CD4-positive, alpha-beta memory T cell (primary cell): ENCODE measurements at places on chromosomes 16 and 17.

DNA sequence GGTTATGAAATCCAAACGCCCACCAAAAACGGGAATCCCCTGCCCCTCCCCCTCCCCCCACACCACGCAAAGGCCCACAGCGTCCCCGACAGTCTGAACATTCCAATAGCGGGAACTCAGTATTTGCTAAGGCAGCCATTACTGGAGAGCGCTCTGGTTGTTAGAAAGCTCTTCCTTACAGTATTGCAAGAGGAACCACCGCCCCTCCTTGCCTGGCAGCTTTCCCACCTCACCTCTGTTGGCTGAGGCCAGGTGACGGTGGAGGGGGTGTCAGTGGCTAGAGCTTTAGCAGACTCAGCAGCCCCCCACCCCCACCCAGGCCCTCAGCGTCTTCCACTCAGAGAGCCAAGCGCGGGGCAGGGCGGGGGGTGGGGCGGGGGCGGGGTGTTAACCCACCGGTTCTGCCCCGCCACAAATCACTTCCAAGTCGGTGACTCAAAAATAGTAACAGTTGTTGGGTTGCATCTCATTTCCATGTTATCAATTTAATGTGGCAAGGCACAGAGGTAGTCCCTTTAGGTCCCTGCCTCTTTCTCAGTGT is 2.2 kb upstream of the PLEKHH3 start:
- DNase-seq, result no peak

GRCh38 chr16:79839466-79840341 is 239.2 kb upstream of the MAF start:
- DNase-seq, result no peak

GRCh38 chr17:42720996-42721583 is 23.8 kb downstream of the EZH1 start:
- DNase-seq, result peak; percentile 65

- no peak for DNase-seq
Observed at GRCh38 chr17:61510991-61511390, 58.8 kb downstream of the TBX4 start.

GRCh38 chr16:69593751-69594255 is 28.0 kb downstream of the NFAT5 start:
- no peak for DNase-seq

- no peak for DNase-seq
Observed at GRCh38 chr17:68482576-68483041, 25.3 kb upstream of the WIPI1 start.

DNA sequence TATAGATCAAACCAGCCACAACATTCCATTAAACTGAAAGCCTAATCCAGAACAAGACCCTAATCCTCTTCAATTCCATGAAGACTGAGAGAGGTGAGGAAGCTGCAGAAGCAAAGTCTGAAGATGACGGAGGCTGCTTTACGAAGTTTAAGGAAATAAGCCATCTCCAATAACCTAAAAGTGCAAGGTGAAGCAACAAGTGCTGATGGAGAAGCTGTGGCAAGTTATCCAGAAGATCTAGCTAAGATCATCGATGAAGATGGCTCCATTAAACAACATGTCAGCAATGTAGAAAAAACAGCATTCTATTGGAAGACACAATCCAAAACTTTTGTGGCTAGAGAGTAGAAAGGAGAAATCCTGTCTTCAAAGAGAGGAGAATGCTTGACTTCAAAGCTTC is 69.6 kb downstream of the KANSL1 start:
- DNase-seq, result no peak

DNA sequence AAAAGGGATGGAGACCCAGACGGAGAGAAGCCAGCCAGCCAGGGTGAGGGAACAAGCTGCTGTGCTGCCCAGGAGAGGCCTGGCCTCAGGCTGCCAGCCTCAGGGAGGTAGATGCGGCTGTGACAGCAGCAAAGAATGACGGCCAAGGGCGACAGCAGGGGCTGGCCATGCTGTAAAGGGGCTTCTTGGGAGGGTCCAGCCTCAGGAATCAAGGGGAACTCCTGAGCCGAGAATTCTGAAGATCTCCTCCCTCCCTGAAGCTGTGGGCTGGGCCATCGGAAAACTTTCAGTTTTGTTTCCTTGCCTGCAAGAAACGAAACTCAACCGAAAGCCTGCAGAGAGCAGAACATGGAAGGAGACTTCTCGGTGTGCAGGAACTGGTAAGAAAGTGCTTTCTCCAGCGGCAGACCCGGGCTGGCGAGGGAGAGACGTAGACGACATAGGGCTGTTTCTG is at the start of gene XAF1:
Gene XAF1 (plus strand): TSS at position 316 of the 454 bp plus-strand sequence. CDS start 33 bp downstream, at position 349.
- peak; percentile 76 for DNase-seq

GRCh38 chr17:61561354-61561753 is 29.7 kb downstream of the NACA2 start:
- DNase-seq, result no peak

DNA sequence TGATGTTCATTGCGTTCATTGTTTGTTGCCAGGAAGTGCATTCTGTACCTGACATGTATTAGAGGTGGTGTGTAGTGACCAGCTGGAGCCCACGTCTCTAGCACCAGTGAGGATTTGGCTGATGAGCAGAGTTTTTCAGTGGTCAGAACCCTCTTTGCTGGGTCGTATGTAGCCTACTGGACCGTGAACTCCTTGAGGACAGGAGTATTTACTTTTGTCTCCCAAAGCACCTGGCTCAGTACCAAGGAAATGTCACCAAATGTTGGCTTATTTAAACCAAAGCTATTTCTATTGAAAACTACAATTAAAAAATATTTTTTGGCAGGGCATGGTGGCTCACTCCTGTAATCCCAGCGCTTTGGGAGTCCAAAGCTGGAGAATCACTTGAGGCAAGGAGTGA is 262.7 kb downstream of the SNX29 start:
- DNase-seq, result no peak

DNA sequence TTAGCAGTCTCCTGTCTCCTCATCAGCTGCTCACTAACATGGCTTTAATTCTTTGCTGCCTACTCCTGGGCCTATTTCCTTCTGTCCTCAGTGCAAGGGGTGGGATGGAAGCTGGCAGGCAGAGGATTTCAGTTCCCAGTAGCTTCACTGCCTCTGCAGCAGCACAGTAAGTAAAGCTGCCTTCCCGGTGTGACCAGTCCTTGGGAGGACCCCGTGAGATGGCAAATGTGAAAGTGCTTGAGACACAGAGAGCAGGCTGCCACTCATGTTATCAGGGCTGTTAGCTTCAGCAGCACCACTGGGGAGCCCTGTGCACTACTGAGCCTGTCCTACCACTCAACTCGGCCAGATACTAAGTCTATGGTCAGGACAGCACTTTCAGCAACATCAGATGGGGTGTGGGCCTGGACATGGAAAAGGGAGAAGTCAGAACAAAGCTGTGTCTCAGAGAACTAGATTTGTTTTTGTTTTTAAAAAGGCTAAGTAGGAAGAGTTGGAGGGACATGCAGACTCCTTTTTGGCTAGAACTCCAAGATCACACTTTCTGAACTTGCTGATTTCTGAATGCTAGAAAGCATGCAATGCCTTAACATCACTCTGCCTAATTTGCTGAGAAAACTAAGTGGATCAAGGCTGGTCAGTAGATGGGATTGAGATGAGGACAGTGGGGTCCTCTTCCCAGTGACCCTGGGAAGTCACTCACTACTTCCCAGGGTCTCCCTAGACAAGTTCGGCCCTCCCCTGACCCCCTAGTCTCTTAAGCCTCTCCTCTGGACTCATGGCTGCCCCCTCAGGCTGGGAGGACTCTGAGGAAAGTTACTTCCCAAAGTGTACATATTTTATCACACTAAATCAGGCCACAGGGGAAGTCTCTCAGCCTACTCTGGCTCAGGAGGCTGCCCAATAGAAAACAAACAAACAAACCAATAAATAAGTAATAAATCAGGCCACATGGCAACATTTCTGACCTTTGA is 1.1 kb downstream of the ACSF2 start:
- peak; percentile 15 for DNase-seq

- peak; percentile 25 for DNase-seq
Observed at GRCh38 chr17:7413346-7413985, 5.8 kb downstream of the NLGN2 start.

- DNase-seq, result no peak
Observed at GRCh38 chr16:47065766-47066688, 77.7 kb downstream of the NETO2 start.

GRCh38 chr17:11642655-11643054 is 44.4 kb downstream of the DNAH9 start:
- DNase-seq, result no peak

DNA sequence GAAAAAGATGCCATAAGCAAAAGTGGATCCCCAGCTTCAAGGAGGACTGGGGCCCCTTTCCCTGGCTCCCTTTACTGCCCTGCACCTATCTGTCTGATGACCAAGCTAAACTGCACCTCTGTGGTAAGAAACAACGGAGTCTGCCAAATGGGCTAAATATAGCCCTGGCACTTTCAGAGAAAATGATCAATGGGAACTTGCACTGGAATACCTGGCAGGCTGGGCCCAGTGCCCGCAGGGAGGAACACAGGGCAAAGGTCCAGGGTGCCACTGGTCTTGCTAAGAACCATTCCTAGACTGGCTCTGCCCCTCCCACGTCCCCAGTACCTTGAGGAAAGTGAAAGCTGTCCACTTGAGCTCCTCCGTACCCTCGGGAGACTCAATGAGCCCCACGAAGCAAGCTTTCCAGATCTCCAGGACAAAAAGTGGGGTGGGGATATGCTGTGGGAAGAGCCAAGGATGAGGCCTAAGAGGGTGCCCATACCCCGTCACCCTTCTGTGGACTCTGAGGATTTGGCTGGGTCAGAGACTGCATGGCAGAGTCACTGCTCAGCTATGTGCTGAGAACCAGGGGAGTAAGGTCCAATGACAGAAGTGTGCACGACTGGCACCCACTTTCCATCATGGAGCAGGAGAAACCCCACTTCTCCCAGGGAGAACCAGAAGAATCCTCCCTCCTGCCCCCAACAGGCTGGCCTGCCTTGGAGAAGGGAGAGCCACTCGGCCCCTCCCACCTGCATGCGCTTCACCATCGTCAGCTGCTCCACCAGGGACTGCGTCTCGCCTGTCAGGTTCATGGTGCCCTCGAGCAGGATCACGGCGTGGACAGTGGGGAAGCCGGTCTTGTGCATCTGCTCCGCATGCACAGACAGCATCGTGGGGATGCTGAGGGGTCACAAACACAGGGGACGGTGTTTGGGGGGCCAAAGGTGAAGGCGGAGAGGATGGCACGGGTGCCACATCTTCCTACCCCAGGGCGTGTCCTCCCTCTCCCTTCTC is 17.4 kb downstream of the CSF3 start:
- DNase-seq, result no peak

- DNase-seq, result peak; percentile 88
Observed at GRCh38 chr16:48385253-48386150, at the start of gene SIAH1. TSS of gene SIAH1 (minus strand) at chr16:48385413. CDS start at chr16:48362428, 22,985 bp downstream.

DNA sequence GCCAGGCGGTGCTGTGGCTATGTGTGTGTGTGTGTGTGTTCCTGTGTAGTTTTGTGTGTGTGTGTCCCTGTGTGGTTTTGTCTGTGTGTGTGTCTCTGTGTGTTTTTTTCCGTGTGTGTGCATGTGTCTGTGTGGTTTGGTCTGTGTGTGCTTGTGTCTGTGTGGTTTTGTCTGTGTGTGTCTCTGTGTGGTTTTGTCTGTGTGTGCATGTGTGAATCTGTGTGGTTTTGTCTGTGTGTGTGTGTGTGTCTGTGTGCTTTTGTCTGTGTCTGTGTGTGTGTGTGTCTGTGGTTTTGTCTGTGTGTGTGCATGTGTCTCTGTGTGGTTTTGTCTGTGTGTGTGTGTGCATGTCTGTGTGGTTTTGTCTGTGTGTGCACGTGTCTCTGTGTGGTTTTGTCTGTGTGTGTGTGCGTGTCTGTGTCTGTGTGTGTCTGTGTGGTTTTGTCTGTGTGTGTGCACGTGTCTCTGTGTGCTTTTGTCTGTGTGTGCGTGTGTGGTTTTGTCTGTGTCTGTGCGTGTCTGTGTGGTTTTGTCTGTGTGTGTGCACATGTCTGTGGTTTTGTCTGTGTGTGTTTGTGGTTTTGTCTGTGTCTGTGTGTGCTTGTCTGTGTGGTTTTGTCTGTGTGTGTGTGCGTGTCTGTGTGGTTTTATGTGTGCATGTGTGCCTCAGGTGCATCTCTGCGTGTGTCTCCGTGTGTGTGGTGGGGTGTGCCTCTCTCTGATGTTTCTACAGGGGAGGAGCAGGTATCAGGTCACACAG is 62.3 kb downstream of the ZDHHC7 start:
- no peak for DNase-seq

DNA sequence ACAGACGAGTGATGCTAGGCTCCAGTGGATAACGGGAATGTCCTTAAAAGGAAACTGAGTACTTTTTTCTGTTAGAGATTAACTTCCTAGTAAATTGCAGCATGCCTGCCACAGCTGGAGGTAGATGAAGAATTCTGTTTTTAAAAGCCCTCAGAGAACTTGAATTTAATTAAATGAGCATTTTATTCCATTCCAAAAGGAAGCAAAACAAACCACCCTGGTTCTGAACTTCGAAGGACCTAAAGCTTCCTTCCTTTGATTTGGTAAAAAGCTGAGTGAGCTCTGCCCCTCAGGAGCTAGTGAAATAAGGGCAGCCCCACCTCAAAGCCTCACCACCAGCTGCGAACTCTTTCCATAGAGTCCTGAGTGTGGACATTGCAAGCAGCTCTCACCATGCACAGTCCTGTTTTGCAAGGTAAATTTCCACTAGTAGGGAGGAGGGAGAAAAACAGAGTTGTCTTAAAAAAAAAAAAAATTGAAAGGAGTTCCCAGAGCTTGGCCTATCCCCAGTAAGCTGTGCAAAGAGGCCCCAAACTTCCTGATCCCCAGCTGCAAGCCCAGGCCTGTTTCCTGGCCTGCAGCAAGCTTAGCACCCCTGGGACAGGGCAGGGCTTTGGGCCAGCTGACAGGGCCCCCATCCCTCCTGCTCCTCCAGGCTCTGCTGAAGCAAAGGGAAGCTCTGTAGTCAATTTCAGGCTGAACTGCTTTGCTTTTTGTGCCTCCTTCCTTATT is 11.2 kb downstream of the CHD9NB start:
- DNase-seq, result no peak

- no peak for DNase-seq
Observed at GRCh38 chr16:84068783-84069462, 26.3 kb upstream of the SLC38A8 start.

- peak; percentile 63 for DNase-seq
Observed at GRCh38 chr16:546909-547770, 13.1 kb upstream of the PRR35 start.

DNA sequence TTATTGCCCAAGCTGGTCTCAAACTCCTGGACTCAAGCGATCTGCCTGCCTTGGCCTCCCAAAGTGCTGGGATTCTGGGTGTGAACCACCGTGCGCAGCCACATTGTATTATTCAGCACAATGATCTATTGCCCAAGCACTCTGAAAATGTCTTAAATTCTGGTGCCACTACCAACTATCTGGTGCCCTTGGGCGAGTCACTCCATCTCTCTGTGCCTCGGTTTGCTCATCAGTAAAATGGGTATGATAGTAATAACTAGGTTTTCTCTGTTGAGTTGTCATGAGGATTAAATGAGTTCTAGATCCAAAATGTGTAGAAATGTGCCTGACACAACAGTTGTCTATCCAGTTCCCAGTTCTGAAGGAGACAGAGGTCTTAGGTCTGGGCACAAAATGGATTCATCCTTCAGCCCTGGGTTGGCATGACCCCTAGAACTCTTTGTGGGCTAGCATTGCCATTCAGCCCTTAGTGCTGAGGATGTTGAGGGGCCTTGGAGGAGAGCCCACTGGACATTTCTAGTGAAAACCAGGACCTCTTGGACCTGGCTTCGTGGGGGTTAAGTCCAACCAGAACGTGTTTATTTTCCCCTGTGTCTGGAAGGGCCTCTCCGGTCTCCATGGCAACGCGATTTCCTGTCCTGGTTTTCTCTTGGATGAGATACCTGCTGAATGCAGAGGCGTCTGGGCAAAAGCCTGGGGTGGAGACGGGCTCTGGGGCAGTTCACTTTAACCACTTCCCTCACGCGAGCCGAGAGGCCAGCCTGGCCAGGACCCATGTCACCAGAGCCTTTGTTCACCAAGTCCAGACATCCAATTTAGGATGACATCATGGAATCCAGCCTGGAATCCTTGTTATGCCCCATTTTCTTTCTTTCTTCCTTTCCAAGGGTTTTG is 43.7 kb upstream of the TNRC6A start:
- DNase-seq, result no peak
